Cerebellar nuclear complex (tissue), 1 donor: ENCODE measurements at places on chromosomes 16 and 17.

- DNase-seq, result no peak
These were observed 4.4 kb upstream of the ACTG1 start for GRCh38 chr17:81517009-81517338.

GRCh38 chr16:3431779-3432219 is 11.5 kb downstream of the ZNF597 start:
- no peak for DNase-seq

- no peak for DNase-seq
These were observed 3.7 kb upstream of the STAT5A start for GRCh38 chr17:42284566-42284965.

DNA sequence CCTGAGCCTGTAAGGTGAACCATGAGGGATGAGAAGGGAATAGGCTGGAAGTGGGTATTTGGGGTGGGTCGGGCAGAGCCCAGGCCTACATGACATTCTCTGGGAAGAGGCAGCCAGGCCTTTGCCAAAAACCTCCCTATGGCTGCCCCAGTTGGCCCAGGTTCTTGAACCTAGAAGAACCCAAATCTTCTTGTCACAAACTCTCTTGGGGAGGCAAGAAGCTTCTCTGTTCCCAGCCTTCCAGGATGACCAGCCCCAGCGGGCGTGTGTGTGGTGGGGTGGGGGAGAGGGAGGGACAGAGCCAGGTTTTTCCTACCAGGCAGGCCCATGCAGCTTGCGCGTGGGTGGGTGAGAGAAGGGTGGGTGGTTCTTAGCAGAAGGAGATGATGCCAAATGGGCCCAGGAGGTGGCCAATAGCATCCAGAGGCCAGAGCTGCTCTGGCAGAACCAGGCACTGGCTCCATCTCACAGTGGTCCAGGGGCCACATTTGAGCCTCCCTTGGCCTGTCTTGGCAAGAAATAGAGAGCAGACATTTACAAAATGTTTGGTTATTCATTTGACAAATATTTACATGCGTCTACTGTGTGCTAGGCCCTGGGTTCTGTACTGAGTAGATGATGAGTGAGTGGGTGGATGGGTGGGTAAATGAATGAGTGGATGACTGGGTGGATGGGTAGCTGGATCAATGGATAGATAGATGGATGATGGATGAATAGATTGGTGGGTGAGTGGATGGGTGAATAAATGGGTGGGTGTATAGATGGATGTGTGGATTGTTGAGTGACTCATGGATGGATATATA is 44.3 kb upstream of the PLCG2 start:
- no peak for DNase-seq
